ENCODE measurements at places on chromosomes 12 and 14. TPM values are rescaled to one million over a fixed set of nuclear protein-coding genes. Genes with fewer than 3 reads are reported as not detected.

- no peaks in the 10 kb centered on the region for H3K36me3 ChIP-seq
- H3K4me3 ChIP-seq: no peak overlapping the region
- H3K27ac ChIP-seq: no peak overlapping the region
- no peak for DNase-seq
- no peaks in the 10 kb centered on the region for H3K27me3 ChIP-seq
Measured at GRCh38 chr14:72553656-72554055, 340.2 kb downstream of the DPF3 start.

Gene CCDC92
- 16.8 TPM for total RNA-seq

GRCh38 chr12:79006306-79006705, 141.7 kb downstream of the SYT1 start:
- H3K4me3 ChIP-seq: no peak overlapping the region
- DNase-seq: no peak
- H3K36me3 ChIP-seq: no peaks in the 10 kb centered on the region
- H3K4me1 ChIP-seq: no peaks in the 10 kb centered on the region
- H3K27ac ChIP-seq: no peak overlapping the region
- H3K27me3 ChIP-seq: no peaks in the 10 kb centered on the region

GRCh38 chr12:94616203-94616729, 34.1 kb downstream of the TMCC3 start:
- H3K27ac ChIP-seq: no peak overlapping the region
- no peaks in the 10 kb centered on the region for H3K36me3 ChIP-seq
- DNase-seq: peak; percentile 62
- H3K4me1 ChIP-seq: peaks cover 48% of the 10 kb centered on the region
